ENCODE measurements at places on chromosomes 11 and 22.
A peak's percentile ranks its signal among the peaks of the same experiment; 100 is the strongest.

GRCh38 chr11:59689015-59689414 lies 20.2 kb upstream of the PATL1 start:
- H3K36me3 ChIP-seq = peaks cover 4% of the 10 kb centered on the region
- DNase-seq = no peak
- H3K27me3 ChIP-seq = peaks cover 28% of the 10 kb centered on the region
- peaks cover 6% of the 10 kb centered on the region for H3K4me1 ChIP-seq
- no peak overlapping the region for H3K4me3 ChIP-seq

- peaks cover 9% of the 10 kb centered on the region for H3K4me1 ChIP-seq
- H3K27me3 ChIP-seq = peaks cover 61% of the 10 kb centered on the region
- no peaks in the 10 kb centered on the region for H3K36me3 ChIP-seq
- no peak overlapping the region for H3K27ac ChIP-seq
- H3K4me3 ChIP-seq = no peak overlapping the region
Measured at GRCh38 chr11:124716591-124716990, 23.2 kb upstream of the NRGN start.

DNA sequence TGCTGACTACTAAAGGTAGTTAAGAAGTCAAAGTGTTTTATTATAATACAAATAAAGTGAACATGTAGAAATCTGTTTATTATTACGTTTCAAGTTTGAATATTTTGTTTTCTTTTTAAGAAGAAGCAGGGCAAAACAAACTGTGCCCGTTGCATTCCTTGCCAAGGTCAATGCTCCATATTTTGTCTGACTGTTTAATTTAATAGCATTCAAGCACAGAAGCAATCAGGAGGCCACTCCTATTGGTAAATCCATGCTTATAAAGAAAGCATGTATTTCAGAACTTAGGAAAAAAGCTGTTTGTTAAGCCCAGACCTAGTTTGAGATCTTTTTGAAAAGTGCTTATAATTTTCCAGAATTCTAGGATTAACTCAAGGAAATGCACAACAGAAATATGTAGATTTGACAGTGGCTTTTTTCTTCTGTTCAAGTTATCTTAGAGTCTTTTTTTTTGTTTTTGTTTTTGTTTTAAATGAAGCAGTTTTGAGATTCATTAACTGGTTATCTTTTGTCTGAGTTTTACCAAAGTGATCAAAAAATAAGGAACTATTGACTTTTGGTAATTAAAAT lies 51.7 kb downstream of the ARHGAP42 start:
- no peak for DNase-seq
- H3K27ac ChIP-seq = no peak overlapping the region
- no peak overlapping the region for H3K4me3 ChIP-seq
- H3K4me1 ChIP-seq = no peaks in the 10 kb centered on the region
- no peaks in the 10 kb centered on the region for H3K27me3 ChIP-seq
- no peaks in the 10 kb centered on the region for H3K36me3 ChIP-seq

- no peaks in the 10 kb centered on the region for H3K4me1 ChIP-seq
Measured at GRCh38 chr11:76276046-76276780, 69.9 kb upstream of the WNT11 start.

- no peaks in the 10 kb centered on the region for H3K4me1 ChIP-seq
- H3K27me3 ChIP-seq = no peaks in the 10 kb centered on the region
- no peak overlapping the region for H3K27ac ChIP-seq
- no peak for DNase-seq
- H3K4me3 ChIP-seq = no peak overlapping the region
Measured at GRCh38 chr22:45483319-45483718, 19.4 kb upstream of the FBLN1 start.

GRCh38 chr11:83540112-83540675 lies 254.0 kb upstream of the CCDC90B start:
- no peak overlapping the region for H3K27ac ChIP-seq
- H3K27me3 ChIP-seq = no peaks in the 10 kb centered on the region
- no peak for DNase-seq
- peaks cover 3% of the 10 kb centered on the region for H3K4me1 ChIP-seq

GRCh38 chr11:121520243-121521144 lies 67.7 kb upstream of the SORL1-AS1 start:
- H3K36me3 ChIP-seq = peaks cover 66% of the 10 kb centered on the region
- DNase-seq = no peak
- peaks cover 44% of the 10 kb centered on the region for H3K4me1 ChIP-seq
- H3K27ac ChIP-seq = peak overlapping the region; percentile 80
- no peak overlapping the region for H3K4me3 ChIP-seq

GRCh38 chr11:46144741-46145140 lies 23.5 kb upstream of the PHF21A start:
- H3K4me3 ChIP-seq = no peak overlapping the region
- H3K4me1 ChIP-seq = no peaks in the 10 kb centered on the region
- no peak for DNase-seq
- no peaks in the 10 kb centered on the region for H3K27me3 ChIP-seq
- H3K36me3 ChIP-seq = no peaks in the 10 kb centered on the region

- H3K36me3 ChIP-seq = peaks cover 2% of the 10 kb centered on the region
- H3K4me1 ChIP-seq = no peaks in the 10 kb centered on the region
- DNase-seq = no peak
- no peaks in the 10 kb centered on the region for H3K27me3 ChIP-seq
- H3K4me3 ChIP-seq = no peak overlapping the region
Measured at GRCh38 chr11:31761636-31762035, 49.5 kb downstream of the PAX6 start.

GRCh38 chr11:106668147-106668546 lies 350.1 kb downstream of the GUCY1A2 start:
- H3K27me3 ChIP-seq = no peaks in the 10 kb centered on the region
- no peak for DNase-seq
- H3K27ac ChIP-seq = no peak overlapping the region

DNA sequence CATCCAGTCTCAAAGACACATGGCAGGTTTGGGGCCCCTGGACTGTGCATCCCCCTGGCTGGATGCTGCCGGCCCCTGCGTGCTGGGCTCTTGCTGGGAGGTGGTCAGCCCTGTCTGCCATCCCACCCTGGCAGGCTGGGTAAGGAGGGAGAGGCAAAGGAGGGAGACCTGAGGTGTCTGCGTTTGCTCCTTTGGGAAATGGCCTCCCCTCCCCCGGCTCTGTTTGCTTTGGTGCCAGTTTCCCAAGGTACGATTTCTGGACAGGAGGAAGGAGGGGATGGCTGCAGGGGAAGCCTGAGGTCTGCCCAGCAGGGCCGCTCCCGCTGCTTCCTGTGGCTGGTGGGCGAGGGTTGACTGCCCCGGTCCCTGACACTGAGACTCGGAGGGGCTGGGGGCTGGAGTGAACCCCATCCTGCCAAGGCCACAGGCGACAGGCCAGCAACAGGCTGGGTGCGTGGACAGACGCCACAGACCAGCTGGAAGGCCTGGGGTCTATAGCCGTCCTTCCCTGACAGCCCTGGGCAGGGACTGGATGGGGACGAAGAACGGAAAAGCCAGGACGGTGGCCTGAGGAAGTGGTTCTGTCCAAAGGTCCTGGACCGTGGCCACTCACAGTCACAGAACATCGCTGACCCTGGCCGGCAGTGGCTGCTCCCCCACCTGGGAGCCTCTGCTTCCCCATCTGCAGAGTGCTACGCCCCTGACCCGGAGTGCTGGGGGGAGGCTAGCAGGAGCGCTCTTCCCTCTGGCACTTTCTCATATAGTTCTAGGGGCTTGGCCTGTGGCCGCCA lies 38.0 kb downstream of the OSBPL5 start:
- no peaks in the 10 kb centered on the region for H3K36me3 ChIP-seq
- no peaks in the 10 kb centered on the region for H3K4me1 ChIP-seq
- DNase-seq = no peak
- H3K27ac ChIP-seq = no peak overlapping the region

GRCh38 chr11:5398936-5399335 lies 15.3 kb downstream of the OR51M1 start:
- no peaks in the 10 kb centered on the region for H3K36me3 ChIP-seq
- no peak for DNase-seq
- no peaks in the 10 kb centered on the region for H3K27me3 ChIP-seq
- H3K4me1 ChIP-seq = no peaks in the 10 kb centered on the region
- no peak overlapping the region for H3K4me3 ChIP-seq

DNA sequence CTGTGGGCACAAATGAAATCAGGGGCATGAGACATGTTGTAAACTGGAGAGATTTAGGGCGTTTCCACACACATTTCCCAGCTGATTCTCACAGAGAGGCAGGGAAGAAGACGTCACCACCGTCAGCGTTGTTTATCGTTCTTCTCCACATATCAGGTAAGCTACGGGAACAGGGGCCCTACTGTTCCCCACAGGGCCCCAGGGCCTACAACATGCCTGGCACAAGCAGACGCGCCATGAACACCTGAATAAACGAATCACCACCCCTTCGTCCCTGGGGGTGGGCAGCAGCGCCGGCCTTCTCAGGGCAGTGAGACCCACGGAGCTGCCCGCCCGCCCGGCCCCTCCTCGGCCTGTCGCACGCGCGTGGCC lies 342 bp downstream of the EFCAB6 start:
- H3K27ac ChIP-seq = peak overlapping the region; percentile 91
- peaks cover 15% of the 10 kb centered on the region for H3K36me3 ChIP-seq
- H3K4me1 ChIP-seq = peaks cover 17% of the 10 kb centered on the region
- no peak for DNase-seq

DNA sequence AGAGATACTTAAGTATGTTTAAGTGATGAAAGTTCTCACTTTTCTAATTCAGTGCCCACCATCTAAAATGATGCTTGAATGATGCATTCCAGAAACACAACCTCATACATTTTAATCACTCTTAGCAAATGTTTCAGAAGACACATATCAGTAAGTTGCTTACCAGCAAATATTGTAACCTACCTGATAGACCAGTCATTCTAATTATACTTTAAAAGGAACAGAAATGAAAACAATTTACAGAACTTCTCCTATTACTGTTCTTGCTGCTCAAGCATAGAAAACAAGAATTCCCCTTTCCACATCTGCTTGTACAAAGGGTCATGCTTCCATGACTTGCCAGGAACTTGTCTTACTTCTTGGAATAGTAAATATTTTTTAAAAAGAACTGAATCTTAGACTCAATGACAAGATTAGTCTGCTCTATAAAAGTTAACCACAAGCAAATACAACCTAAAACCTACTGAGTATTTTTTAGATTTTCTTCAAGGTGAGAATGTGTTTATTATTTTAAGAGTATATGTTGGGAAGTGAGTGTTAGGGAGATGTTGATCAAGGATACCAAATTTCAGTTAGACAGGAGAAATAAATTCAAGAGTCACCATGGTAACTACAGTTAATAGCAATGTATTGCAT lies 82.0 kb upstream of the SC5D start:
- no peaks in the 10 kb centered on the region for H3K36me3 ChIP-seq
- H3K27ac ChIP-seq = no peak overlapping the region
- H3K4me1 ChIP-seq = no peaks in the 10 kb centered on the region
- no peak overlapping the region for H3K4me3 ChIP-seq
- DNase-seq = no peak

DNA sequence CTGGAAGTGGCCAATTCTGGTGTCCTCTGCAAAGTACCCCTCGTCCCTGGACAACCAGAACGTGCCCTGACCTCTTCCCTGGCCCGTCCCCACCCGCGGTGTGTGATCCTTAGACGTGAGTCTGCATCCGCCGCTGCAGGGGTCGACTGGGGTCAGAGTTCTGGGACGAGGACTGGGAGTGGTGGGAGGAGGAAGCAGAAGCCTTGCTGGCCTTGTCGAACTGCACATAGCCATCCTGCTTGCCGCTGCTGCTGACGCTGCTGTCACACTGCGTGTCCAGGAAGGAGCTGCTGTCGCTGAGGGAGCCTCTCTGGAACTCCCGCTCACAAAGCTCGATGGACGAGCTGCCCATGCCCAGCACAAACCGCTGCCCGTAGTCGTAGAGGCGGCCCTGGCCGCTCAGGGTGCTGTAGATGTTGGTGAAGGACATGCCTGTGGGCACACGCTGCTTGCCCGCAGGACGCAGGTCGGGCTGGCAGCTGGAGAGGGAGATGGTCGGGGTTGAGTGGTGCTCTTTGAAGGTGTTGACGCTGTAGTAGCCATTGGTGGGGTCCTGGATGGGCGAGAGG lies 69.1 kb downstream of the ST3GAL4 start:
- H3K4me3 ChIP-seq = no peak overlapping the region
- H3K4me1 ChIP-seq = peaks cover 3% of the 10 kb centered on the region
- no peaks in the 10 kb centered on the region for H3K36me3 ChIP-seq
- no peak overlapping the region for H3K27ac ChIP-seq
- H3K27me3 ChIP-seq = peaks cover 12% of the 10 kb centered on the region

GRCh38 chr11:127470306-127470884 lies 469.8 kb upstream of the KIRREL3 start:
- no peaks in the 10 kb centered on the region for H3K36me3 ChIP-seq
- no peaks in the 10 kb centered on the region for H3K27me3 ChIP-seq
- H3K27ac ChIP-seq = no peak overlapping the region
- peak; percentile 1 for DNase-seq
- H3K4me3 ChIP-seq = no peak overlapping the region

DNA sequence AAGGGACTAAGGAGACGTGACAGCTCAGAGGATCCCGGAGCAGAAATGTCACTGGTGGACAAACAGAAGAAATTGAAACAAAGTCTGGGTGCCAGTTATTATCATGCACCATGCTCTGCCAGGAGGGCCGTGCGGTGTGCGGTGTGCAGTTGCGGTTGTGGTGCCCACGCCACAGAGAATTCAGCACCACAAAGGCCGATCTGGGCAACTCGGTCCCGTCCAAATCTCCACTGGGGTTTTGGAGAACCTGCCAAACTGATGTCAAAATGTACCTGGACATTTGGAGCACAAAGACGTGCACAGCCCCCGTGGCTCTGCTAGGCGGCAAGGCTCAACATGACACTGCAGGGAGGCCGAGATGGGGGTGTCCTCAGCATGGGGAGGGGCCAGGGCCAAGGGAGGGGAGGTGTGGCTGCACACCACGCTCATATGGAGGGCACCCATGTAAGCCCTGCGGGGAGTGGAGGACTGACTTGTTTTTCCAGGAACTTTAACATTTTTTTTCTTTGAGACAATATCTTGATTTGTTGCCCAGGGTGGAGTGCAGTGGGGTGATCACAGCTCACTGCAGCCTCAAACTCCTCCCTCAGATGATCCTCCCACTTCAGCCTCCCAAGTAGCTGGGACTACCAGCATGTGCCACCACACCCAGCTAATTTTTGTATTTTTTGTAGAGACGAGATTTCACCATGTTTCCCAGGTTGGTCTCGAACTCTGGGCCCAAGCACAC lies 39.4 kb downstream of the GNB1L start:
- no peaks in the 10 kb centered on the region for H3K27me3 ChIP-seq
- H3K4me1 ChIP-seq = peaks cover 5% of the 10 kb centered on the region
- H3K27ac ChIP-seq = no peak overlapping the region
- H3K4me3 ChIP-seq = no peak overlapping the region
- peaks cover 3% of the 10 kb centered on the region for H3K36me3 ChIP-seq

DNA sequence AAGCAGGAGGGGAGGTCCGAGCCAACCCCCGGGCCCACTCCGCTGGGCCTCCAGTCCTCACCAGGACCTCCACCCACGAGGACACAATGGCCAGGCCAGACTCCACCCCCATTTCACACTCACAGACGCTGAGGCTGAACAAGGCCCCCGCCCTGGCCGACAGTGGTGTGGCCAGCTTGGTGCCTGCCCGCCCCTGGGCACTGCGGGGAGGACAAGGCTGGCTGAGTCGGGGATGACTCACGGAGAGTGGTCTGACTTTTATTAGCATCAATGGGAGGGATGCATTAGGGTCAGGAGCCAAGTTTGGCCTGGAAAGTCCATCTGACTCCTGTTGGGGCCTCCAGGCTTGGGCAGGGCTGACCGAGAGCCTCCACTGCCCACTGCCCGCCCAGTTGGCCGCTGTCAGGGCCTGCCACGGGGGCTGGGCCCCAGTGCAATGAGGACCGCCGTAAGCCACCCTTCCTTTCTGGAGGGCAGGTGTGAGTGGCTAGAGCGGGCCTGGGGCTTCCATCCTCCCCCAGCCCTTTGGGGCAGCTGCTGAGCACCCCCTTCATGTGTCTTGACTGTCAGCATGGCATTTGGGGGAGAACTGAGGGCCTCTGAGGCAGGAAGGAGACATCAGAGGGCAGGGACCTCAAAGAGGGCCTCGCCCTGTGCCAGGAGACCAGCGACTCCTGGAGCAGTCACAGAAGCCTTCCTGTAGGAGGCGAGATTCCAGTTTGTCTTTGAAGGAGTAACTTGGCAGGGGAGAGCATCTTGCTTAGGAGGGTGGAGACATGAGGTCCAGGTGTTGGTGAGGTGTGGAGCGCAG lies 10.6 kb downstream of the TSPAN32 start:
- no peak for DNase-seq
- H3K36me3 ChIP-seq = peaks cover 2% of the 10 kb centered on the region
- H3K27me3 ChIP-seq = no peaks in the 10 kb centered on the region
- H3K27ac ChIP-seq = no peak overlapping the region

All from activated naive CD8-positive, alpha-beta T cell treated with anti-CD3 and anti-CD28 coated beads for 36 hours (primary cell).